ENCODE measurements at places on chromosomes 7 and 10.

- DNase-seq, result peak; percentile 61
Observed at GRCh38 chr7:128405471-128406313, 4.1 kb downstream of the IMPDH1 start.

DNA sequence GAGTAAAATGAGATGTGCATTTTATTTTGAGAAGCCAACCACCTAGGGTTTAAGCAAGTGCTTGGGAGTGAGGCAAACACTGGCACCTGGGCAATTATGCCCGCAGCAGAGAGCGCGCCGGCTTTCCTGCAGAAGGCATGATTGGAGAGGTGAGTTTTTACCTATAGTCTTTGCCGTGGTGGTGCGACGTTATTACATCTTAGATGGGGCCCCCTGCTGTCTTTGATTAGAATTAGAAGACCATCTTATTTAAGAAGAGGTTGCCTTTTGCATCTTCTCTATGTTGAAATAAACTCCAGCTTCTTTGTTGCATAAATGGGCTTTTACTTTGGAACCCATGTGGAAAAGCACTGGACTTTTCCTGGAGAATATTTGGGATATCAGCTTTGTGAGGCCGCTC lies 409.5 kb downstream of the GLRX3 start:
- no peak for DNase-seq

GRCh38 chr10:62133618-62134017 lies 135.0 kb downstream of the RTKN2 start:
- DNase-seq, result no peak

GRCh38 chr7:120869700-120870099 lies 11.8 kb upstream of the TSPAN12 start:
- DNase-seq, result no peak

- DNase-seq, result no peak
Observed at GRCh38 chr7:106767078-106767477, 98.0 kb upstream of the PIK3CG start.

GRCh38 chr7:28311670-28312069 lies 100.6 kb upstream of the CREB5 start:
- no peak for DNase-seq
